ENCODE measurements at places on chromosomes 5 and 9. TPM values are rescaled to one million over a fixed set of nuclear protein-coding genes. Genes with fewer than 3 reads are reported as not detected.

Gene FAM81B
- 13.0 TPM for total RNA-seq

Gene PCDHB11
- 2.9 TPM for total RNA-seq

Gene SOHLH1
- total RNA-seq, result not detected

Gene ANKRD31
- 0.14 TPM for total RNA-seq

Gene SLC12A7
- 58.5 TPM for total RNA-seq

Gene SIMC1
- 9.2 TPM for total RNA-seq

Gene P4HA2
- total RNA-seq, result 58.9 TPM

DNA sequence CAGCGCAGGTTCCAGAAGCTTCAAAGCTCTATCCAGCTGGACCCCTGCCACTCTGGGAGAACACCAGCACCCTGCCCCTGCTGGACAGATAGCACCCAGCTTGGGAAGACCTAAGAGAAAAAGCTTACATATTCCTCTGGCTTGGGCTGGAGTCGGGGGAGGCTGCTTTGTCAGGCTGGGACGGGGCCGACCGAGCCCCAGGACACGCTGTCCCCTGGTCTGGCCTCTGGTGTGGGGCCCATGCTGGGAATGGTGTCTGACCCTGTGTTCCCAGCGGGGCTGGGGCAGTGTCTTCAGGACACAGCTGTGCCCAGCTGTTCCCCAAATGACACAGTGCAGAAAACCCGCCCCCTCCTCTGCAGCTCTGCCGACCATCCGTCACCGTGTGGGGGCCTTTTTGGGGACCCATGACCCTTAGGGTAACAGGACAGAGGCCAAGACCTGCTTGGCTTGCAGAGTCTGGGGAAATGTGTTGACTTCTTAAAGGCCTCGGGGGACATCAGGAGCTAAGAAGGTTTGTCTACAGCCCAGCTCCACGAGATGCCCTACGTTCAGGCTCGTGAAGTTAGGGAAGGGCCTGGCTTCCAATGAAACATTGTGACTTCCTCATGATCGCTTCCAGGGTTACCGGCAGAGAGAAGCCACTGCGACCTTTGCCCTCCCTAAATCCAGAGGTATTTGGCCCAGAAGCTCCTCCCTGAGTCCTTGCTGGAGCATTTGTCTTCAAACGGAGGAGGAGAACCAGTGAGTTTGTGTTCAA is 20.4 kb upstream of the SLC2A6 start:
- DNase-seq, result peak; percentile 61

GRCh38 chr5:172792701-172793570 is 21.9 kb upstream of the DUSP1 start:
- DNase-seq, result no peak

- DNase-seq, result no peak
Measured at GRCh38 chr5:112738191-112738560, 491 bp downstream of the APC start.

DNA sequence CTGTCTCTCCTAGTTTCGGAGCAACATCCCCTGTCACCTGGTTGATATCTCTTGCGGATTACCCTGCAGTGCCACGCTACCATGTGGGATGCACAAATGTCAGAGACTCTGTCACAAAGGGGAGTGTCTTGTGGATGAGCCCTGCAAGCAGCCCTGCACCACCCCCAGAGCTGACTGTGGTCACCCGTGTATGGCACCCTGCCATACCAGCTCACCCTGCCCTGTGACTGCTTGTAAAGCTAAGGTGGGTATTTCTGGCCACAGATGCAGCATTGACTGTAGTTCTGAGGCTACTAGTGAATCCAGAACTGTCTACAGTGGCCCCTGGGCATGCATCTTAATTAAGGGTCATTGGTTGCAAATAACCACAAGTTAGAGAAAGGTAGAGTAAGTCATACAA is 50.8 kb downstream of the AQP7 start:
- DNase-seq, result peak; percentile 48

All from right cardiac atrium (tissue), 5 donors.